OCI-LY7 (cell line): ENCODE measurements at places on chromosomes 1 and 21. TPM values are rescaled to one million over a fixed set of nuclear protein-coding genes. Genes with fewer than 3 reads are reported as not detected.

DNA sequence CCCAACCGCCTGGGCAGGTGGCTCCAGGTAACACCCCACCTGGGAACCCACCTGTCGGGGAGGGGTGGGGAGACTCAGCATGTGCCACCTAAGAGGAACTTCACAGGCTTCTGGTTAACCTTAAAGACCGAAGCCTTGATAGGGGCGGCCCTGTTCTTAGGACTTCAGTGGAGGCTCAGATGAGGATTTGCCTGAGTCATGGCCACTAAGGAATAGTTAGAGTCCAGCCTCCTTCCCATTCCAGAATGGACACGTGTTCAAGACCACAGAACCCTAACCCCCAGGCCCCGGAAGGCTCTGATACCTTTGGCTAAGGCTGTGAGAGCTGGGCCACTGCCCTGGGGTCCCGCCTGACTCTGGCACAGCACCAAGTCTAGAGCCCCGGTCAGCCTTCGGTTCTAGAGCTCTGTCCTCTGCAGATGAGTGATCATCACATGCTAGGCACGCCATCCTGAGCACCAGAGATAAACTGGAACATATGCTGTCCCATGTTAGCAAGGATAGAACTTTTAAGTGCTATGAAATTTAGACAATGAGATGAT is 20.3 kb downstream of the PADI6 start:
- no peak for DNase-seq

DNA sequence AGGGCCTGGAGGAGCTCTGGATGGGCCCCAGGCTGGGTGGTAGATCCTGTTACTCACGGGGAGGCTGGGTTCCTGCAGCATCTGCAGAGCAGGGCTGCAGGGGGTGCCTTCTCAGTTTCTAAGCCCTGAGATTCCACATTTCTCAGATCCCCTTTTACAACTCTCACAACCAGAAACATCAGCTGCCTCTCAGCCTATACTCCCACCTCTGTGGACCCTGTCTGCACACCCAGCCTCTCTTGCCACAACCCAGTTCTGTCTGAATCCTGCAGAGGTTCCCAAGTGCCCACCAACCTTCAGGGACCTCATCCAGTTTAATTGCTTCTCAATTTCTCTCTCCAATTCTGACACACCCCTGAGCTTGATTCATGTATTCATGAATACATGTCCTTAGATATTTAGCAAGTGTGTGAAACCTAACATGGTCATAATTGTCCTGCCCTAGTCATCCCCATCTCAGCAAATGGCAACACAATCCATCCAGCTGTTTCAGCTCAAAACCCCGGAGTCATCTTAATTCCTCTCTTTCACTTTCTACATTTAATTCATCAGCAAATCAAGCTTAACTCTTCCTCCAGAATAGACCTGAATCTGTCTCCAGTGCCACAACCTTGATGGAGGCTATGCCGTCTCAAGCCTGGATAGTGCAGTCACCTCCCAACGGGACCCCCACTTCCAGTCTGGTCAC is 57.0 kb upstream of the NEK2 start:
- peak; percentile 49 for DNase-seq

DNA sequence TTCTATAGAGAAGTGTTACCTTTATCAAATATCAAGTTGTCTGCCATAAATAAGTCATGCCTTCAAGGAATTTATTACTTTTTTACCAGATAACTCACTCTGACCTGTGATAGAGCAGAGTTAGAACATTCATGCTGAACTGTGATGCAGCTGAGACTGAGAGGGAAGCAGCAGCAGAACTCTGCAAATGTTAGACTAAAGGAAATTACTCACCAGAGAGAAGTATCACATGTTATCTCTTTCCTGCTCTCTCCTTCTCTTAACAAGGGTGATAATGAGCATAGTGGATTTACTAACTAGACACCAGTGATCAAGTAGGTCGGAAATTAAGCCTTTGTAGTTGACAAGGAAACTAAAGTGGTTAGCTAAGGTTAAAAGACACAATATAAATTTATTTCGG is 181.6 kb downstream of the RASAL2 start:
- DNase-seq, result no peak

GRCh38 chr1:43552813-43553212 is 22.1 kb downstream of the PTPRF start:
- DNase-seq, result no peak

DNA sequence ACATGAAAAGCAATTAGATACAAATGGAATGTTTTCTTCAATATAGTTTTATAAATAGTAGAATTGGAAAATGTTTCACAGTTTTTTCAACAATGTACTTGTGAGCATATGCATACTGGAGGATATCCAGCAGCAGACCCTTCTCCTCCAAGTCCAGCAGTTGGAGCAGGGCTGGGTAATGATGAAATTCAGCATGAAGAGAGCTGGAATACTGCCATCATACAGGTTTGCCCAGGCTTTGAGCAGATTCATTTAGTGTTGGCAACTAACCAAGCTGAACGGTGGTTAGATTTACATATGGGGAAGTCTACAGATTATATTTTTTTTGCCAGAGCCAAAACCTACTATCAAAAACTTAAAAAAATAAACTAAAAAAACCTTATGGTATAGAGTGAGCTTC is 38.3 kb downstream of the WDR3 start:
- no peak for DNase-seq

- peak; percentile 83 for DNase-seq
These were observed 54.8 kb upstream of the SOD1 start for GRCh38 chr21:31604591-31605190.

GRCh38 chr1:247218121-247218651 is 37.7 kb upstream of the VN1R5 start:
- DNase-seq, result no peak

GRCh38 chr1:201377611-201378092 is at the start of gene TNNT2:
TSS of gene TNNT2 (minus strand) at chr1:201377680. CDS start at chr1:201373254, 4,426 bp downstream.
- no peak for DNase-seq

GRCh38 chr1:2232255-2232915 is 4.3 kb downstream of the SKI start:
- DNase-seq, result no peak

GRCh38 chr1:43766818-43767525 is 59.6 kb downstream of the ST3GAL3 start:
- peak; percentile 4 for DNase-seq

GRCh38 chr1:180185281-180185680 is 30.6 kb downstream of the QSOX1 start:
- no peak for DNase-seq

DNA sequence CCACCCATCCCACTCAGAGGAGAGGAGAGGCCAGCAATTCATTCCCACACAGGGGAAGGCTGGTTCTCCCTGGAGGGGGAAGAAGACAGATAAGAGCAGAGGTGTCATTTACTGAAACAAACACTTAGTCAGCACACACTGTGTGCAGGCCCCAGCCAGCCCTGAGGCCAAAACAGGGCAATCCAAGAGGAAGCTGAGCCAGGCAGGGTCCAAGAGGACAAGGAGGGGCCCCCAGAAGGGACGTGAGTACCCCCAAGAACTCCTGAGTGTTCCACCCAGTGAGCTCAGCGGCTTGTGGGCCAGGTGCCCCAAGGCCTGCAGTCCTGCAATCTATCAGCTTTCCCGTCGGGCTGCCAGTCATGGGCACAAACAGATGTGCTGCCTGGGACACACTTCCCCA is 15.8 kb downstream of the ADGRB2 start:
- no peak for DNase-seq

- DNase-seq, result no peak
These were observed 245.0 kb downstream of the KAZN start for GRCh38 chr1:14843525-14843924.

DNA sequence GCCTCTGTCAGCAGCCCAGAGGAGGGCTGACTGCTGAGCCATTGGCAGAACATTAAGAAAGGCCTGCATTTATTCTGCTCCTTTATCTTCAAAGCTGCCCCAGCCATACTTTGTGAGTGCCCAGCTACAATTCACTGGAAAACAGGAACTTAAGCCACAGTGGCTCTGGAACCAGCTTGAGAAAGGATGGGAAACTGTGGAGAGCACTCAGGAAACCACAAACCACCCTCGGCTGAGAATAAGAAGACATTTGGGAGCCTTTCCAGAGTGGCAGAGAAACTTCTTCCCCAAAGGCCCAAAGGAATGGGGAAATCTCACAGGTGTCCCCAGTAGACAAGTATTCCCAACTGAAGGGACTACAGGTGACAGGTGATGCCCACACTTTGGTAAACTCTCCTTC is 1.8 kb downstream of the LAMB3 start:
- DNase-seq, result no peak

DNA sequence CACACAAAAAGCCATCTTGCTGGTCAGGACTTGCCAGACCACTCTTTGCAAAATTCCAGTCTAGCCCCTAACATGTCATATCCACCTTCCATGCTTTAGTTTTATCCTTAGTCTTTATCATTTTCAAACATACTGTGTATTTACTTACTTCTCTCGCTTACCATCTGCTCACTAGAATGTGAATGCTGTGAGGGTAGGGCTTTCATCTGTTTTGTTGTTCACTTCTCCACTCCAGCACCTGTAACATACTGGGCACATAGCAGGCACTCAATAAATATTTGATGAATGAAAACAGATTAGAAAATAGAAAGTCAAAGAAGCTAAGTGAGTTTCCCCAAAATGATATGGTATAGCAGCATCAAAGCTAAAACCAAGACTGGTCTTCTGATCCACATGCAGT is 79.9 kb downstream of the OLFML2B start:
- no peak for DNase-seq

- peak; percentile 53 for DNase-seq
These were observed 671 bp downstream of the HNRNPU start for GRCh38 chr1:244863491-244864252.

- DNase-seq, result no peak
These were observed 74.8 kb upstream of the TINAGL1 start for GRCh38 chr1:31501505-31501904.

DNA sequence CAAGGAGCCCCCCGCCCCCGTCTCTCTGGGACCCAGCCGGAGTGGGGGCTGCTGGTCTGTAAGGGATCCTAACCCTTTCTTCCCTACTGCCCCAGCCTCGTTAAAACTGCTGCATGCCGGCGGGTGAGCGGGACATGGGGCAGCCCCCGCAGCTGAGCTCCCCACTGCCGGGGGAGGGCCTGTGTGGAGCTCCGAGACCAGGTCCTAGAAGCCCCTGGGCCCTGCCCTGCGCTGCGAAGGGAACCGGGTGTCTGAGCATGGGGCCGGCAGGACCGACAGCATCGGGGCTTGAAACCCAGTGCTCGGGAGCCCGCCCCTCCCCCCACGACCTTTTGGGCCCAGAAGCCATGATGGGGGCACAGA is 9.2 kb upstream of the COL6A1 start:
- no peak for DNase-seq

DNA sequence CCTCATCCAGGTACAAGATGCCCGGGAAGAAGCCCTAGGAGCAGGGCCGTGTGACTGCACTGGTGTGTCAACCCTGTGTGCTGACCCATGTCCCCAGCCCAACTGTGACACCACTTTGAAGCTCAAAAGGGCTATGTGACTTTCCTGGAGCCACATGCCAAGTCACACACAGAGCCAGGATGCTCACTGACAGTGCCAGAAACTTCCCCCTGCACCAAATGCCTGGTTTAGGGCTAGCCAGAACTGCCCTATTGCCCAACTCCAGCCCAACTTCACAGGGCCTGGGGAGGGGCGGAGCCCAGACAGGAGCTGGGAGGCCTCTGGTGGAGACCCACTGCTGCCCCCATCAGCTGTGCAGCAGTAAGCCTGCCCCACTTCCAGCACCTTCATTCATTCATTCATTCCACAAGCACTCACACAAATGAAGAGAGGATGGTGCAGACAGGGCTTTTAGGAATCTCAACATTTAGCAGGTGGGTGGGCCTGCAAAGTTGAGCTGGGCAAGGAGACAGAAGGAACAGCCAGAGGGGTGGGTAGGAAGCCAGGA is 36.7 kb downstream of the KCNQ4 start:
- no peak for DNase-seq

- DNase-seq, result no peak
These were observed 16.4 kb downstream of the NCMAP start for GRCh38 chr1:24572301-24572700.

GRCh38 chr21:34836103-34836932 is 167.5 kb downstream of the CLIC6 start:
- no peak for DNase-seq

DNA sequence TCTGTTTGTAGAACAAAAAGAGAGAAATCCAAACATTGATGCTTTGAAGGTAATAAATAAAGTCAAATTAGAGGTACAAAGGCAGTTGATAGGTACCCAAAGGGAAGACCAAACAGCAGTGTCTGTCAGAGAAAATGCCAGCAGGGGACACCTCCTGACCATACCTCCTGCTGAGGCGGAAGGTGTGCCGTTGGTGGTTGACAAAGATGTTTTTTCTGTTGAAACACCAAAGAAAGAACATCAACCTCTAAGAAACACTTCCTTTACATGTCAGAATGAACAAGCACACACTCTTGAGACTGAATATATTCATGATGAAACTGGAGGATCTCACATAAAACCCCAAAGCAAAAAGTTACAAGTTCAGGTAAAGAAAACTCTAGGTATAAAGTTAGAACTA is 128.3 kb downstream of the MACF1 start:
- DNase-seq, result no peak

DNA sequence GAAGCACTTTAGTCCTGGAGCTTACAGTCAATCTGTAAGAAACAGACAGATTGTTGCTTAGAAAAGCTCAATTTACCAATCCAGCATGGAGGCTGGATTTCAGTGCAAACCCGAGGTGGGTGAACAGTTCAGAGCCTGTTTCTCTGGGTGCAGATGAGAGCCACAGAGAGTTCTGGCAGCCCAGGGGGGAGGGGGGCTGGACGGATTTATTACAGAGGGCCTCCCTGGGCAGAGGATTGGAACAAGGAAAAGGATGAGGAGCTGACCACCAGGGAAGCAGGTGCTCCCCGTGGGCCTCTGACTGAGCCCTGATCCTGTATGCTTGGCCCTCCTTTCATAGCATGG is 38.0 kb upstream of the EPS8L3 start:
- DNase-seq, result no peak

DNA sequence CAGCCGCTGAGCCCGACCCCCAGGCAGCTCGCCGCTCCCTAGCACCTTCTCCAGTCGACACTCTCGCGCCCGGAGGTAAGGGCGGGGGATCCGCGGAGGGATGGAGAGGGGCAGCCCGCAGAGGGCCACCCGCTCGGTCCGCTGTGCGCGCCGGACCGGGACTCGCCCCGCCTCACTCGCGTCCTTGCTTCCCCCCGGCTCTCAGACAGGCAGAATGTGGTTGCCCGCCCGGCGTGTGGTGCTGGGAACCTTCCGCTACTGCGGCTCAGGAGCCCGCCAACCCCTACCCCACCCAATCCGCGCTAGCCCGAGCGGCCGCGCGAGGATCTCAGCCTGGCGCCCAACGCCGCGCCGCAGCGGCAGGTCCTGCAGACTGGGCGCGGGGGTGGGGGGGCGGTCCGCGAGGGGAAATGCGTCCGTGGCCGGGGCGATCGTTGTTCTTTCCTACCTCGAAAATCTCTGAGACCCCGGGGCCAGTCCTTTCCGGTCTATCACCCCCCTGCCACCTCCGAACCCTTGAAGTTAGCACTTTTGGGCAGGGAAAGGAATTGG is 404 bp downstream of the LRRC8C start:
- DNase-seq, result peak; percentile 78

The TMPRSS3 gene
- not detected in 2 replicates for total RNA-seq

The SPOCD1 gene
- total RNA-seq, result 1.0 and 1.1 TPM in 2 replicates

The HCN3 gene
- total RNA-seq, result 19.0 and 19.2 TPM in 2 replicates

The C4BPA gene
- total RNA-seq, result not detected in 2 replicates

The KCNT2 gene
- total RNA-seq, result not detected in 2 replicates

The ZNF648 gene
- not detected in 2 replicates for total RNA-seq

The TNFRSF4 gene
- total RNA-seq, result 1.1 and 1.4 TPM in 2 replicates

The INAVA gene
- not detected in 2 replicates for total RNA-seq

The C1orf94 gene
- total RNA-seq, result not detected in 2 replicates

The S100A2 gene
- 1.4 TPM in 1 of 2 replicates, not detected in the other for total RNA-seq

The ACBD3 gene
- total RNA-seq, result 51.7 and 54.1 TPM in 2 replicates
